Thoracic aorta endothelial cell (primary cell): ENCODE measurements at places on chromosomes 4 and X. TPM values are rescaled to one million over a fixed set of nuclear protein-coding genes. Genes with fewer than 3 reads are reported as not detected.

SPP1 gene
- total RNA-seq = not detected in 2 replicates

PCYT1B gene
- total RNA-seq = 0.50 TPM in 1 of 2 replicates, not detected in the other

DMRTC1 gene
- not detected in 2 replicates for total RNA-seq

SMARCA5 gene
- total RNA-seq = 78.4 and 84.7 TPM in 2 replicates

ASB12 gene
- 0.14 TPM in 1 of 2 replicates, not detected in the other for total RNA-seq

CEP135 gene
- 20.6 and 24.3 TPM in 2 replicates for total RNA-seq
